ENCODE measurements at places on chromosomes 2 and 18.
A peak's percentile ranks its signal among the peaks of the same experiment; 100 is the strongest.

DNA sequence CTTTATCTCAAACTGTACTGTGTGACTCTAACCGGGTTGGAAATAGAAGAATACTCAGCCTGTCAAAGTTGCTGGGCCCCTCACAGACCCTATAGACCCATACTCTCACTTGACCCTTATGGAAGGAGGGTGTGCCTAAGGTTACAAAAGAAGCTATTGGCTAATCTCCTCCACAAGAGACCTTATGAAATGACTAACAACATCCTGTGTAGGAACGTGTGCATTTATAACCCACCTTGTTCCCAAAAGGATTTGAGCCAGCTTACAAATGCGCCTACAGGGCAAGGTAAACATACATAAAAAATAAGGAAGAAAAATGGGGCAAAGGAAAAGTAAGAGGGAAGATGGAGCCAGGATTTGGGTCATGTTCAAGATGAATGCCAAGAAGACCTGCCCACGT lies 225.4 kb upstream of the SMAD2 start:
- no peak for DNase-seq

- DNase-seq = no peak
These were observed 13.5 kb upstream of the EPAS1 start for GRCh38 chr2:46283693-46284092.

GRCh38 chr2:20501974-20502373 lies 55.1 kb downstream of the RHOB start:
- DNase-seq = no peak

DNA sequence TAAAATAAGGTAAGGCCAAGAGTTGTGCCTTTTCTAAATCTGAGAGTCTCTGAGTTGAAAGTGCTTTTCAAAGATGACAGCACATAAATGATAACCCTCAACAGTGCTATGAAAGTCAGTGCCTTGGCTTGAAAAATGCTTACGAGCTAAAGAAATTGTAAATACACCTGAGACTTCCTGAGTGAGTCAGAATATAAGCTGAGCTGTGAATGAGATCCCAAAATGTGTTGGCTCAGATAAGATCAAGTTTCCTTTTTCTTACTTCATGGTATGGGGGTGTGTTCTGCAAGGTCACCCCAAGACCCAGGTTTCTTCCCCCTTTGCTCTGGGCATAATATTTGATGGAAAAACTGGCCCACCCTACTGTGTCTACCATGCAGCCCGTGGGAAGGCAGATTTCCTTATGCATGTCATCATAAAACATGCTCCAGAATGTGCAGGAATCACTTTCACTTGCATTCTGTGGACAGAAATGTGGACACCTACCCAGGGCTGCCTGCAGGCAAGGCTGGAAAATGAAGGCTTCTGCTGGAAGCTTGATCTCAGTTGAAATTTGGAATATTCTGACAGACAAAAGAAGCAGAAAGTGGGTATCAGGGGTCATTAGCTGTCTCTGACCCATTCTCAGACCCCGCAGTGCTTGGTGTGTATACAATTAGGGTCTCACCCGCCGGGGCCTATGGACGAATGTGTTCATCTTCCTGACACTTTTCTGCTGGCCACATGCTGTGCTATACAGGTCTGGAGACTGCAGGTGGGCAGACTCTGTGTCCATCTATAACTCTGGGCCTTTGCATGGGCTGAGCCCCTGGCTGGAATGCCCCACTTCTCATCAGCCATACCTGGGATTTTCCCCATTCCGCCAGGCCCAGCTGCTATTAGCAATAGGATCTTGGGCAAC lies 212.6 kb downstream of the SH3RF3 start:
- no peak for DNase-seq

DNA sequence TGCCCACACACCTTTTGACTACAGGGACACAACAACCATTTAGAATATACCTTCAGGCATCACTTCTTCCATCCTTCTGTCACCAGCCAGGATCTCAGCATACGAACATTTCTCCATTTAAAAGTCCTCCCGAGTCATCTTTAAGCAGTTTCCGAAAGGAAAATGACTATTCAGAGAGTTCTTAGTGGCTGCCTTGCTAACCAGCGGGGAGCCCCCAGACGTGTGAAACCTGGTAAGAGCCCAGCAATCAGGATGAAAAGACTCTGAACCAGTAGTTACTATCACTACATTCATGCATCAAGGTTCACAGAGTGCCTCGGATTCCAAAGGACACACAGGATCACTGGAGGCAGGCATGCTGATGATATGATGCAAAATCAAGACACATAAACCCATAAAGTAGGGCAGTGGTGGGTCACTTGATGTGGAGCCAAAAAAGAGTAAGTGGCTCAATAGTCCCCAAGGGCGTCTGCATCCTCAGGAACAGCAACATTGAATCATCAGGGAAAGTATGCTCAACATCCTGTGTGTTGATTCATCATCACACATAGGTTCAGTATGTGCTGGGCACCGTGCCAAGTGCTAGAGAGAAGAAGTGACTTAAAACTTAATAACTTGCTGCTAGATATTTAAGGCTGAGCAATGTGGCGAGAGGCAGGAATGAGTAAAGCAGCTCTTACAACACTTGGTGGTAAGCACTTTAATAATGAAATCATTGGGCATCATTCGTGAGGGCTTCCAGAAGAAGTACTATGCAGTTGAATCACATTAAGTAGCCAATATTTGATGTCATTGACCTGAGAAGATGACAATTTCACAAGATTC lies 4.4 kb downstream of the CCL20 start:
- DNase-seq = no peak

DNA sequence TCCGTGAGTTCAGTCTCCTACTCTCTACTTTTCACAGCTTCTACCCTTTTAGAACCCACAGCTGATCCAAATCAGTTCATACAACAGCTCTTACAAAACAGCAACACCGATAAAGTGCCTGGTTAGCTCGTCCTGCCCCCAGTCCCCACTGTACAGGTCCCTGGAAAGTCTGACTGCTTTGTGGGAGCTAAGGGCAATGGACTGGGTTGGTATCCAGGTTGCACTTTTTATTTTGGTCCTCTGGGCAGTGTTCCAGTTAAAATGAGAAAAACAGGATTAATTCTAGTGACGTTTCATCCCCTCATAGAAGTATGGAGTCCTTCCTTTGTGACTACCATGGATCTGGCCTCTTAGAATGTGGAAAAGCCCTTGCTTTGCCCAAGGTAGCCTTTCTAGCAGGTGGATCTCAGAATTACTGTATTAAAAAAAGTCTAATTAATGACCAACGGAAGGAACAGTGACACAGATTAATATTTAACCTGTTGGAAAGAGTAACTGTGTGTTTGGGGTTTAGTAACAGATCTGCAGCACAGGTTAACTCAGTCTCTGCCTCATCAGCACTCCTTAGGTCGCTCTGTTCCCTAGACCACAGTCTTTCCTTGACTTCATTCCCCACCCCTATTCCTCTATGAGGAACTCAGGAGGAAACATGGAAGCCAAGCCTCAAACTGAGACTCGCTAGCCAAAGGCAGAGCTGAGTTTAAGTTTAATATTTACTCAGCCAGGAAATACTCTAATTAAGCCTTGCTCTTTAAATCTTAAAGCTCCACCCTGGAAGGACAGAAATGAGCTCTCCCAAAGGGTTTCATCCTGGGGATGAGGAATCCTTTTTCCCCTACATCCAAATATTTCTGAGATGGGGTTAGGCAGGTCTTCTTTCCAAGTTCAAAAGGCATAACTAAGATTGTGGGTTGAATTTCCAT lies 52.8 kb upstream of the ITGA6 start:
- DNase-seq = no peak

GRCh38 chr2:214742119-214742518 lies 67.4 kb downstream of the BARD1 start:
- no peak for DNase-seq

- no peak for DNase-seq
These were observed 29.4 kb upstream of the NOTO start for GRCh38 chr2:73172963-73173362.

GRCh38 chr2:236803621-236804020 lies 234.0 kb downstream of the ACKR3 start:
- DNase-seq = no peak

DNA sequence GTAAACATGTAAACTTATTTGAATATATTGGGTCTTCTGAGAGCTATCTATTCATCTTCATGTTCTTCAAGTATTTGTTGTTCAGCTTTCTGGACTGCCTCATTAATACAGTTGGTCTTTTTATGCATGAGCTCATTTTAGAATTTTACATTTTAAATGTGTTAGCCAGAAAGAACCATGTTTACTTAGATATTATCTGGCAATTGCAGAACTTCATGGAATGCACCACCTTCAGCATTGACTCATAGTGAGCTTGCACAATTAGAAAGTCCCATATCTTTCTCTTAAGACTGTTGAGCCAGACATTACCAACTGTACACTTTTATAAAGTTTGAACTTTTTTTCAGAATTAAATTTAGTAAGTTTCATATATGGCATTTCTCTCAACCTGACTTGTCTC lies 536.7 kb downstream of the RIT2 start:
- no peak for DNase-seq

GRCh38 chr2:218721488-218721887 lies 10.9 kb downstream of the TTLL4 start:
- no peak for DNase-seq

- DNase-seq = no peak
These were observed 179.9 kb downstream of the RPIA start for GRCh38 chr2:88871336-88871735.

DNA sequence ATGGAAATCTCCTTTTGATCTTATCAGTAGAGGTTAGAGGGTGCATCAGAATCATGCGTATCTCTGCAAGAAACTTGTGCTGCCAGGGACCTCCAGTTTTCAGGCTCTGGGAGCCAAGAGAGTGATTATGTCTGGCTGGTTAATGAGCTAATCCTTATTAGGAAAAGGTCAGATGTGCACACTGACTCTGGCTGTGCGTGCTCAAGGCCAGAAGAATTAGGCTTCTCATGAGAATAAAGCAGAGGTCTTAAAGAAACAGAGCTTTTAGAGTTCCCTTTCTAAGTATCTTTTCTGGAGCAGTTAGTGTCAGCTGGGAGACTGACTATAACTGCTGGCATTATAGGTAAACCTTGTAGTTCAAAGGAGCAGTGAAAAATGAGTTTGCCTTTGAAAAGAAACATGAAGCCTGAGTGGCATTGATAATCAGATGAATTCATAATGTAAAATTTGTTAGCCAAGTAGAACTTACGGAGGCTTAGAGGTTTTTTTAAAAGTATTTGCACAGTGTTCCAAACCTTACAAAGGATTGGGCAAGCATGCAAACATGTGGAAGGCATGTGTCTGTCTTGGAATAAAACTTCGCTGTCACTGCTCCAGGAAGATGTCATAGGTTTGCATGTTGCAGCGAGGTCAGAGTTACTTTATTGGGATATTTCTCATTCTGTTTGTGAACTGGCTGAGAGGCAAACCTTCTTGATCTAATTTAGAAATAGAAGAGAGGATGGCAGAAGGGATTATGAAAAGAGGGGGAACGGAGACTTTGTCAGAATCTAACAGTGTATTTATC lies 151.7 kb downstream of the ARHGAP28 start:
- no peak for DNase-seq

DNA sequence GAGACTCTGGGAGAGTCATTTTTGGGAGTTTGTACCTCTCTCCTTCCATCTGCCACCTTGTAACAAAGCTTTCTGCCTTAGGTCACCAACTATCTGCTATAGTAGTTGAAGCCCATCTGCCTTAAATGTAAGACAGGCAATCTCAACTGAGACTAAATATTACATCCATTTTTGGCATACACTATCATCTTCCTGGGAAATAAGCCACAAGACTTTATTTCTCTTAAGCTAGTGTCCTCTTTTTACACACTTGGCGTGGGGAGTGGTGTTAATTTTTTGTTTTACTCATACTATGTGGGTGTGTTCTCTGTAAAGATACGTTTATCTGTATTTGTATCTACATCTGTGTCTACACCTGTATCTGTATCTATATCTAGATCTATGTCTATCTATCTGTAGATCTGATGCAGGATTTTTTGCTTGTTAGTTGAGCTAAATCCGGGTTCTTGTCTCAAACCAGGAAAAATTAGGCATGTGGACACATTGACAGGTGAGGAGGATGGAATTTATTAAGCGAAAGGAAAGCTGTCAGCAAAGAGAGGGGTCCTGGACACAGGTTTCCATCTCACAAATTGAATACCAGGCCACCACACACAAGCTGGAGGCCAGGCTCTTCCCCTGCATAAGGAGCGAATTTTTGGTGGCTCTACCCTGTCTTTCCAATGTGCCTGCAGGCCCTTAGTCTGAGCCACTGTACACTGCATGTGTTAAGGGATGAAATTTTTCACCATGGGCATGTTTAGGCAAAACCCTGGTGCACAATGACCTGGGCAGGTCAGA lies 64.8 kb upstream of the RND3 start:
- DNase-seq = no peak

- DNase-seq = no peak
These were observed 982.1 kb downstream of the TSN start for GRCh38 chr2:122737429-122738077.

DNA sequence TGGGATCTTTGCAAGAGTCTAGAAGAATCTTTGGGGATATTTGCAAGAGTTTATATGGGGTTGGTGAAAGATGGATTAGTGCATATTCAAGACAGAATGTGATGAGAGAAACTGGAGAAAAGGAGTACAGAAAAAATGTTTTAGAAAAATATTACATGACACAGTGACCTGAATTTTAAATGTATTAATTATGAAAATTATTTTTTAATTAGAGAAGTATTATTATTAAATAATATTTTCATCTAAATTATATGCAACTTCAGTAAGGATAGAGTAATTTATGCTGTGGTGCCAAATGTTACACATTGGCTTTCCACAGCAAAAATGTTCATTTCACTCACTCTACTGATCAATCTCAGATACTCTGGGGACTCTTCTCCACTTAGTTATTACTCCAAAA lies 1442.8 kb upstream of the SLC39A10 start:
- DNase-seq = no peak

GRCh38 chr2:127083819-127084503 lies 23.0 kb downstream of the BIN1 start:
- DNase-seq = no peak

DNA sequence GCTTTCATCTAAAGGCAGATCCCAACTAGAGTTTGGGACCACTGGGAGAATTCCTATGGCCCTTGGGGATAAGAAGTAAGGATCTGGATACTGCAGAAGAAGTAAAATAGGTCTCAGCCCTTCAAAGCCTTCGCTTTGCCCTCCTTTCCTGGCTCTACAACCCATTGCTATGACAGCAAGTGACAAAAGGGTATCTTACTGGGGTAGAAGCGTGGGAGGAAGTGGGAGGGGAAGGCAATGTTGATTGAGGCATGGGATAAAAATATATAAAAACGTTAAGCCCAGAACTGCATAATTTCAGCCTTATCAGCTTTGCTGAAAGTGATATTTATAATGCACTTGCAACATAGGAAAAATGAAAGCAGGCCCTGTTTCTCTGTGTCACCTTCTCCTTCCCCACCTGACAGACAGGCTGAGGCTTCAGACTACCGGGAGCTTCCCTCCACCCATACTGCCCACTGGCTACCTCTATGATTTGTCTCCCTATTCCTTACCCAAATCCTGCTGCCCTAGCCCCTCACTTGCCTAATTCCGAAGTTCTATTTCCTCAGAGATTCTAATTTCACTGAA lies 14.9 kb upstream of the SOS1 start:
- no peak for DNase-seq

DNA sequence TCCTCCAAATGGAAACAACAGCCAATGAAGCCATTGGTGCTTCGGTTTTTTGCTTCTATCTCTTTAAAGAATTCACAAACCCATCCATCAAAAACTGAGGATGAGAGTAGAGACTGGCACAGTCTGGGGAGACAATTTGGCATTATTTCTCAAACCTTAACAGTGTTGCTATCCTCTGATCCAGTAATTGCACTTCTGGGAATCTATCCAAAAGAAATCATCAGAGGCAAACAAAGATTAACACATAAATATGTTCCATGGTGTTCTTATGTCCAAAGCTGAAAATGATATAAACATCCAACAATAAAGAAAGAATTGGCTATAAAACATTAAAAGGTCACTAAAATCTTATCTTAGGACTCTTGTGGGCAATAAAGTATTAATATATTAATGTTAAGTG lies 35.1 kb downstream of the REEP1 start:
- peak; percentile 4 for DNase-seq

All from NCI-H1092 treated with DMSO at 0.1 percent for 48 hours (cell line).